GM04504 (cell line): ENCODE measurements at places on chromosomes 7 and 10.

DNA sequence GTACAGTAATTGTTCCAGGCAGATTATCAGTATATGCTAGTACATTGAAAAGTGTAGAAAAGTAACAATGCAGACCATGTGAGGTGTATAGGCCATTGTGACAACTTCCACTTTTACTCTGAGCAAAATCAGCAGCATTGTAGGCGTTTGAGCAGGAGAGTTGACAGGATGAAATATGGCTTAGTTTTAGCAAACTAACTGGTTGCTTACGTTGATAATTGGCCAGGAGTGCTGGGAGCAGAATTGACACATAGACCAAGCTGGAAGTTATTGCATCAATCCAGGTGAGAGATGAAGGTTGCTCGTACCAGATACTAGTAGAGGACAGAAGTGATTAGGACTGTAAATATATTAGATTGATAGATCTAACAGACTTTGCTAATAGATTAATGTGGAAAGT, 46.0 kb downstream of the LCOR start:
- DNase-seq: no peak

GRCh38 chr7:105297985-105298384, 90.7 kb downstream of the SRPK2 start:
- no peak for DNase-seq

- no peak for DNase-seq
Observed at GRCh38 chr10:1515780-1516491, 221.4 kb downstream of the ADARB2 start.

DNA sequence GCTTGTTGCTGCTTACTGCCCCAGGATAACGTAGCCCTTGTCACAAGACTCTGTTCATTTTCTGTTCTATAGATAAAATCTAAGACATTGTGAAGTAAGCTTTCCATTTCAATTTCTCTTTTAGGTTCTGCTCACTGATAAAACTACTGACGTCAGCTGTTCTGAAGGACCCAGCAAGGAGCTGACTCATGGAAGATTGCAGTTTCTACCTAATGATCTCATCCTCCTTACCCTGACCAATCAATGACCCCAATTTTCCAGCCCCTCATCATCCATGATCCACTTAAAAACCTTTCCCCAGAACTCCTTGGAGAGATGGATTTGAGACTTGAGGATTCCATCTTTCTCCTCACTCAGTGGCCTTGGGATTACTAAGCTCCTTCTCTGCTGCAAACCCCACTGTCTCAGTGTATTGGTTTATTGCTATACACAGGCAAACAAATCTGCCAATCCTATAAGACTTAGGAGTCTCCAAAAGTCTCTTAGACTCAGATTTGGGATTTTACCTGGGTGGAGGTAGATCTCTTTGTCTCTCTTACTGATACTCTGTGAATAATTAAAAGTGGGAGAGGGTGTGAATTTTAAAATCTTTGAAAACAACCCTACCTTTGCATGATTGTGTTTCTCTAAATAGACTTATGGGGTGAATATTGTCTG, 109.2 kb upstream of the TRIM24 start:
- DNase-seq: no peak

- DNase-seq: no peak
Observed at GRCh38 chr7:85103357-85103756, 83.5 kb downstream of the SEMA3D start.

DNA sequence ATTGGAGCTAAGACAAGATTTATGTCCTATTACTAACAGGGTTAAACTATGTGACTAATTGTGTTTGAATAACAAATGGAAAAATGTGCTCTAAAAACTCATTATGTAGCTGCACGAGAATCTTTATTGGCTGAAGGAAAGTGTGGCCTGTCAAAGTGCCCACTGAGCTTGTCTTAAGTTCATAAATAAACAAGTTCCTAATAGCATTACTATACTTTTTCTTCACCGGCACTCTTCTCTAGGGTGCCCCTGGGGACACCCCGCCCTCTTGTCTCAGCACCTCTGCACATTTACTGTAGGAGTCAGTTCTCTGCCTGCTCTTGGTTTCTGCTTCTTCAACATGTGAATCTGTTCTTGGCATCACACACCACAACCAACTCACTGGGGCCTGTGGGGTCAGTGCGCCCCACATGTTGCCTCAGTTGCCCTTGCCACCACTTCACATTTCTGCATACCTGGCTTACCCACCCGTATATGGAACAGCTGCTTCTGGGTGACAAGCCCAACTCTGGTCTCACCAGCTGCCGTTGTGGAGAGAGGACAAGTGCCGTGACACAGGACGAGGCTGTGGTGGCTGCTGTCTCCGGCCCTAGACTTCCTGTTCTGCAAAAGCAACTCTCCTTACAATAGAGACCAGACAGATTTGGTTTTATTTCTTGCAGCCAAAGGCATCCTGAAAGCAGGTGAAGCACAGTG, 96.3 kb upstream of the DDC start:
- DNase-seq: no peak

DNA sequence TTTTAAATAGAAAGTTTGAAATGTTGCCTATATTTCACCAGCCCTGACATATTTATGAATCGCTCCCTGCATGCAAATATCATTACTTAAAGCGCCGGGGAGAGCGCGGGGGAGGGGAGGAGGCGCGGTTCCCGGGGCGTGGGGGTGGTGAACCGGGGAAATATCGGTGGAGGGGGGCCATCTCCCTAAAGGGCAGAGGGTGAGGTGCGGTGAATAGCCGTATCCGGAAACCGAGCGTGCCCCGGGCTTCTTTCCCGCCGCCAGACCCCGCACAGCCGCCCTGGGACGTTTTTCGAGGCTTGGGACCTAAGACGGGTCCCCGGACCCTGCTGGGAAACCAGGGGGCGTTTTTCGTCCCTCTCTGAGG, 6.9 kb upstream of the ZNF503 start:
- no peak for DNase-seq

DNA sequence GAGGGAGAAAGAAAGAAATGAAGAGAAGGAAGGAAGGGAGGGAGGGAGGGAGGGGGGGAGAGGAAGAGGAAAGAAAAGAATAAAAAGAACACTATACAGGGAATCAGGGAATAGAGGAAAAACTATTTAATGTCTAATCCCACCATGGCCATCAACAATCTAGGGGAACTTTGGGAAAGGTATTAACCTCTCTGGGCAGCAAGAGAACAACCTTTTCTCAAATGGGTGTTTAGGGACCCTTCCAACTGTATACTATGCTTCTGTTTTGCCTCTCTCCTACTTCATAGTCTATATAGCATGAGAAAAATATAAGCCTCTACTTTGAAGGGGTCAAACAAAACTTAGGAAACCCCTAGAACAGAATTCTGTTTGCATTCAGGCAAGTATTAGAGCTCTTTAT, 54.5 kb downstream of the CHCHD3 start:
- DNase-seq: no peak

DNA sequence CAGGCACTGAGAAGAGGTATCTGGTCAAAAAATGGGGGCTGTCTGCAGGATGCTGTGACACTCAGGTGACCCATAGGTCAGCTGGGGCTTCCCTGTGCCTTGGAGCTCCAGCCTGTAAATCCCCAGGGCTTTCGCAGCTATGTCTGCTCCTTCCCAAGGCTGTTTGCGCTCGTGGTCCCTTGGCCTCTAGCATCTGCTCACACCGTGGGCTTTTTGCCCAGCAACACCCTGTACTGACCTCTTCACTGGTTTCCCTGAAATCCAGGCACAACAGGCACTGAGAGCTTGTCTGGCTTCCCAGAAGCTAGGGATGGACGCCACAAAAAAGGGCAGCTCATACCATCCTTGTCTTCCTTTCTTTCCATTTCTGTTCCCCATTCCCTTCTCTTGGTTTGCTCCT, 280.3 kb upstream of the HABP2 start:
- DNase-seq: no peak

- no peak for DNase-seq
Observed at GRCh38 chr10:6269953-6270867, 67.5 kb downstream of the PFKFB3 start.

GRCh38 chr7:117346161-117346560, 23.3 kb upstream of the WNT2 start:
- DNase-seq: no peak

DNA sequence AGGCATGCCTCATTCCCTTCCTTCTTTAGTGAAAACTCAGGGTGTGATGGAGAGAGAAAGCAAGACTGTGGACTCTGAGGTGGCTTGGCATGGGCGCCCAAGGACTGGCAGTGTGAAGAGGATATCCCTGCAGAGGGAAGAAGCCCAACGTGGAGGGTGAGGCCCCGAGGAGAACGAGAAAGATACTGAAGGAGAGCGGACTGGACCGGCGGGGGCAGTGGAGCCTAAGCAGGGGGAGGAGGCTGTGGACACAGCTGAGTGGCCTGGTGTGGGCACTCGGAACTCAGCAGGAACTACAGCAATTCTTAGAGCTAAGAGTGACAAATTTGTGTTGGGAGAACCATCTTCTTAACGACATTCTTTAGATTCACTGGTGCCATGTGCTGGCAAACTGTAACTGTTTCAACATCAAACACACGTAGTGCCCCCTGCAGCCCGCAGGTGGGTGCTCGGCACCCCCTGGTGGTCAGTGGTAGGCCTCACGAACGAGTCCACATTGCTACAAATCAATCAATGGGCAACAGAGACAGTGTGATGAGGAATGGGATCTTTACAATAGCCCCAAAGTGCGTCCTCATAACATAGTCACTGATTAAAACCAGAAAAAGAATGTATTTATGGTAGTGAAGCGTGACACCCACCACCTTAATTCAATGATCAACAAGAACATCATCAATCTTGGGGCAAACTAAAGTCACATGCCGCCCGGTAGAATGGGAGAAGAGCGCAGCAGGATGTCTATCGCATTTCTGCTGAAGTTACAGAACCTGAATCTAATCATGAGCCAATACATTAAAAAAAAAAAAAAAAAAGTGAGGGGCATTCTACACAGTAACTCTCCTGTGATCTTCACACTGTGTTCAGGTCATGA, 2.0 kb upstream of the SFTPA1 start:
- DNase-seq: no peak

- no peak for DNase-seq
Observed at GRCh38 chr7:70667406-70667805, 464.5 kb upstream of the GALNT17 start.

DNA sequence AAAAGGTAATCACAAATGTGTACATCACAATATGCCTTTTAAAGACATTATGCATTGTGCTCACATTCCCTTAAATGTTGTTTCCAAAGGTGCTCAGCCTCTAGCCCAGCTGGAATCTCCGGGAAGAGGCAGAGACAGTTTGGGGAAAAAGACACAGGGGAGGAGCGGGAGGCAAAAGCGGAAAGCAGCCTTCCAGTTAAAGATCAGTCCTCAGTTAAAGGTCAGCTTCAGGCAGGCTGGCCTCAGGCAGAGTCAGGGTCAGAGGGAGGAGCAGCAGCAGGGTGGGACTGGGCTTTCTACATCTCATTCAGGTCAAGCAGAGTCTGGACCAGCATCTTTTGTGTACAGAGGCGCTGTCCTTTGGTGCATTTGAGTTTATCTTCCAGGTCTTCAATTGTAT, 18.6 kb downstream of the ST7 start:
- DNase-seq: no peak

DNA sequence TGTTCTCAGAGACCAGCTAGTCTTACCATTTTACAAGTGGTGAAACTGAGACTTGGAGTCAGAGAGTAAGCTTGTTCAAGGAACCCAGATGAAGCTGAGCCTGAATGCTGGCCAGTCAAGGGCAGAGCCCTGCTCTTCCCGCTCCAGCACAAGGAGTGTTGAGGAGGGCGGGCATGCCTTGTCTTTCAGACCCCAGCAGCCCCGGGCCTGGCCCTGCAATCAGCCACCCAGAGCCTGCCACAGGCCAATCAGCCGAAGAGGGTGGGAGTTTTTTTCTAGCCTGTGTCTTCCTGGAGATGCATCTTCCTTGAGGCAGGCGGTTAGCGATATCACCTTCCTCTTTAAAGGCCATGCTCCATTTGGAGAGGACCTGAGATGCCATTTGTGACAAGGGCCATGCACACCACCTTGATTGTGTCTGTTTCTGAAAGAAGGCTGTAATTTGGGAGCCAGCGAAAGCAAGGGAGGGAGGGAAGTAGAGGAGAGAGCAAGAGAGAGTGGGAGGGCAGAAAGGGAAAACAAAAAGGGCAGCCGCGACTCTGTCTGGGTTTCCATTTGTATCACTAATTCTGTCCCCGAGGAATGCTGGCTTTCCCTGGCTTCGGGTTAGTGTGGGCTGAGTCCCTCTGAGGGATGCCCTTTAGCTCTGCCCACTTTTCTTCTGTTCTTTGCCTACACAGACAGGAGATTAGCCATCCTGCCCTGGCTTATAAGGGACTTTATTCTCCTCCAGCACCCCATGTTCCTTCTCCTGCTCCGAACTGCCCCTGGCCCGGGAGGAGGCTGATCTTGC, 8.0 kb downstream of the CDH23 start:
- DNase-seq: no peak

GRCh38 chr10:4824791-4825310, 1.2 kb upstream of the AKR1E2 start:
- DNase-seq: no peak

- DNase-seq: peak; percentile 98
Observed at GRCh38 chr10:93437086-93437945, 44.8 kb downstream of the MYOF start.

DNA sequence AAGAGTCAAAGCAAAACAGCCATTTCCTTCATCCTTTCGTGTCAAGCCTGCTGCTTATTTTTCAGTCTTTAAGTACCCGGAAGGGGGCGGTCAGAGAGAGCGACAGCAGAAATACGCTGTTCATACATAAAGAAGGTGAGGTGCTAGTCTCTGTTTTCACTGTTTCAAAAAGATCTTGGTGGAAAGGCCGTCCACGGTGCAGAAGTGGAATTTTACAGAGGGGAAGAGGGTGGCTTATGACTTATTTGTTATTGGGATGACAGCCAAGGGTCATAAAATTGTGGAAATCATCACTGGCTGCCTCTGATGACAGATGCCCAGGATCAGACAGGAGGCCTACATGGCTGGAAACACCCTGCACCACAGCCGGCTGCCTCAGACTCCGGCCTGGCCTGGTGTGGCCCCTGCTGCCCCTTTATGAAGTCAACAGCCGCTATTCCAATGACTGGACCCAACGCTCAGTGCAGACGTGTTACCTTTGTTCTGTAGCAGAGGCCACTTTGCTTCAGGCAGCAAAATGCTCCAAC, 57.0 kb downstream of the HIPK2 start:
- DNase-seq: no peak

- no peak for DNase-seq
Observed at GRCh38 chr7:125675640-125676039, 746.0 kb upstream of the POT1 start.

- DNase-seq: no peak
Observed at GRCh38 chr10:95287281-95287680, 3.5 kb downstream of the PDLIM1 start.

DNA sequence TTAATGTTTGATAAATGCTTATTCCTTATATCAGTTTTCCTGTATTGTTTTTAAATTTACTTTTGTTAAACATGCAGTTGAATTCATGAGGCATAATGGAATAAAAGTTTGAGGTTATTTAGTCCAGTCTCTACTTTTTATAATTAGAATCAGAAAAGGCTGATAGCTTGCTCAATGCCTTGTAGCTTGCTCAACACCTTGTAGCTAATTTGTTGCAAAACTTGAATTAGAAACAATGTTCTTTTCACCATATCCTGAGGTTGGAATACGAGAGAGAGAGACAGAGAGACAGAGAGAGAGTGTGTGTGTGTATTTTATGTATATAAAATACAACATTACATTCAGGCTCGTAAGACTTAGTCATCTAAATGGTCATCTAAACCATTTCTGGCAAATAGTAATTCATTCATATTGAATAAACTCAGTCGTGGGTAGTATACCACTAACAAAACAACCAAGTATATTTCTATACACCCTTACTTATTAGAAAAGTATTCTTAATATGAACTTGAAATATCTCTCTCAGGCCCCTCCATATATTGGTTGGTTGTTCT, 243.5 kb downstream of the ADK start:
- DNase-seq: no peak

GRCh38 chr7:32070406-32071360, at the start of gene PDE1C:
Gene PDE1C (minus strand): TSS chr7:32070407.
- no peak for DNase-seq

- DNase-seq: no peak
Observed at GRCh38 chr10:11197266-11197712, 179.6 kb downstream of the CELF2 start.
